ENCODE measurements at places on chromosomes 1 and 21. TPM values are rescaled to one million over a fixed set of nuclear protein-coding genes. Genes with fewer than 3 reads are reported as not detected.

Gene NTMT2
- total RNA-seq: not detected

- DNase-seq: no peak
Measured at GRCh38 chr21:34691390-34692032, 22.7 kb downstream of the CLIC6 start.

DNA sequence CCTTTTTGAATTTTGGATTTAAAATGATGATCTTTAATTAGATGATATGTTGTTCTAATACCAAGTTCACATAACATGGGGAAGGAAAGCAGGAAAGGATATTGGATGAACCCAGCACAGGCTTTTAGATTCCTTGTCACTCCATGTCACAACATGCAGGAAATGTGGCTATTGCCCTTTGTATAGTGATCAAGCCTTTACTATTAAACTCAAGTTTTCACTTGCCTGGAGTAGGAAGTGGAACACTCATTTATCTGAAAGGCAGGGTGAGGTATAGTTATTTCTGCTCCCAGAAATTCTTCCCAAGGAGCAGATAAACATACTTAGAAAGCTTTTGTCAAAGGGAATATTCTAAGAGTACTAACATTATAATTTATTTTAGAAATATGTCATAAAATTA is 37.2 kb upstream of the BCAS2 start:
- DNase-seq: peak; percentile 15

Gene PRAMEF1
- not detected for total RNA-seq

Gene SPATA17
- total RNA-seq: 0.96 TPM

DNA sequence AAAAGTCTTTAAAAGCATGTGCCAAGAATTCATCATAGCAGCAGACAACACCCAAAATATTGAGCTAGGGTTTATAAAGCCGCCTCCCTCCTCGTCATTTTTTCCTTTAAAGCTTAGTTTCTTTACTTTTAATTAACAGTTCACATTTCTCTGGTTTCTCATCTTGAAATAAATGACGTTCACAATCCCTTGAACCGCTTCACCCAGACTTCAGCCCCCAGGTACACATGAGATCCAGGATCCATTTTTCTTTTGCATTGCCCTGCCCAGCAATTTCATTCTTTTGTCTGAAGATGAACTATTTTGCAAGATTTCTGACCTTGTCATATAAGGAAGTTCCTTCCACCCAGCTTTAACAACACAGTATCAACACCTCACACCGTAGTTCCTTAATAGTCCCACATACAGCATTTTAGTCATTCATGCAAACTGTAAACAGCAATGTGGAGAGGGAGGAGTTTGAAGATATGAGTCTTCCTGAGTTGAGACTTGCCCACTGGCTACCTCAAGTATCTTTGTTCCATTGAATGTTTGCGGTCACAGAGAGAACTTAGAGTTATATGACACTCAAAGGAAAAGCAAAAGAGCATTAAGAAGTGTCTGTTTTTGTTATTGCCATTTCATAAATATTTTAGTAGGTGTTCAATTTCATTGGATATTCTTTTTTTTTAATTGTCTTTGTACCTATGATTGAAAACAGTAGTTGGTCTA is 35.3 kb upstream of the CACYBP start:
- no peak for DNase-seq

Gene TFF2
- total RNA-seq: not detected

- DNase-seq: no peak
Measured at GRCh38 chr1:240524356-240525069, 87.4 kb downstream of the GREM2 start.
